Stimulated activated CD4-positive, alpha-beta T cell treated with anti-CD3 and anti-CD28 coated beads, Interleukin-2, amount 100 ng/mL, for 4 hours (primary cell): ENCODE measurements at places on chromosomes 1 and 21.

DNA sequence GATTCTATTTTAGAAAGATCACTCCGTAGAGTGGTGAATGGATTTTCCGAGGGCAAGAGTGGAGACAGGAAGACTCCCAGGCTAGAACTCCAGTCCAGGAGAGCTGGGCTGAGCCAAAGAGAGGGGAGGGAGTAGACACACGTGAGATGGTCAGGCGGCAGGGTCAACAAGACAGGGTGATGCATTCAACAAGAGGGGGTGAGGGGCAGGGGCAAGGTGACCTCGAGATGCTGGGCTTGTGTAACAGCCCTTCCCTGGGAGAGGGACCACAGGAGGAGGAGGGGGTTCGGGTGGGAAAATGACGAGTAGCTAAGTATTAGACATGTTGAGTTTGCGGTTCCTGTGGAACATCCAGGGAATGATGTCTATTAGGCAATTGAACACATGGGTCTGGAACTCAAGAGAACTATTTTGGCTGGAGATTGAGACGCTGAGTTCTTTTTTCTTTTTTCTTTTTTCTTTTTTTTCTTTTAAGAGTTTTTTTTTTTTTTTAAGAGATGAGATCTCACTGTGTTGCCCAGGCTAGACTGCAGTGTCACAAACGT, 13.3 kb downstream of the RSPO1 start:
- no peak for DNase-seq

DNA sequence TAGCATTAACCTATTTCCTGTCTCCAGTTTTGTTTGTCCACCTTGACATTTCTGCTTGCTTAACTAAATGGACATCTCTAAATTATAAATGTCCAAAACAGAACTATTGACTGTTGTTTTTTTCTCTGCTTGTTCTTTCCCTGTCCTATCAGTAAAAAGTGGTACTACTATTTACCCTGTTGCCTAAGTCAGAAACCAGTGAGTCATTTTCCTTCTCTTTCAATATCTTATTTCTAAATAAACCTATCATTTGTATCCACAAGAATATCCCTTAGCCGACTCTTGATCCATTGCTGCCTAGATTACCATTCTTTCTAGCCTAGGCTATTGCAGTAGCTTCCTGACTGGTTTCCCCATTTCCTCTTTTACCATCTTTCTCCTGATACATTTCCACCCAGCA, 22.5 kb downstream of the MIER1 start:
- no peak for DNase-seq

- no peak for DNase-seq
Measured at GRCh38 chr1:53619367-53620060, 119.5 kb downstream of the GLIS1 start.

- DNase-seq, result no peak
Measured at GRCh38 chr1:53430779-53431178, 28.4 kb upstream of the DMRTB1 start.

- DNase-seq, result no peak
Measured at GRCh38 chr1:179177182-179177581, 52.3 kb downstream of the ABL2 start.

DNA sequence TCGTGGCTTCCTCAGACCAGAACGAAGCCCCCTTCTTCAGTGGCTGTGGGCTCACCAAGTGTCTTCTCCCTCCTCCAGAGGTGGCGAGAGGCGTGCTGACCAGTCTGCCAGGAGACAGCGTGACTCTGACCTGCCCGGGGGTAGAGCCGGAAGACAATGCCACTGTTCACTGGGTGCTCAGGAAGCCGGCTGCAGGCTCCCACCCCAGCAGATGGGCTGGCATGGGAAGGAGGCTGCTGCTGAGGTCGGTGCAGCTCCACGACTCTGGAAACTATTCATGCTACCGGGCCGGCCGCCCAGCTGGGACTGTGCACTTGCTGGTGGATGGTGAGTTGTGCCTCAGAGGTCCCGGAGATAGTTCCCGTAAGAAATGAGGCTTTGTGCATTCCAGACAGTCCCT, 24.0 kb downstream of the IL6R start:
- DNase-seq, result no peak

DNA sequence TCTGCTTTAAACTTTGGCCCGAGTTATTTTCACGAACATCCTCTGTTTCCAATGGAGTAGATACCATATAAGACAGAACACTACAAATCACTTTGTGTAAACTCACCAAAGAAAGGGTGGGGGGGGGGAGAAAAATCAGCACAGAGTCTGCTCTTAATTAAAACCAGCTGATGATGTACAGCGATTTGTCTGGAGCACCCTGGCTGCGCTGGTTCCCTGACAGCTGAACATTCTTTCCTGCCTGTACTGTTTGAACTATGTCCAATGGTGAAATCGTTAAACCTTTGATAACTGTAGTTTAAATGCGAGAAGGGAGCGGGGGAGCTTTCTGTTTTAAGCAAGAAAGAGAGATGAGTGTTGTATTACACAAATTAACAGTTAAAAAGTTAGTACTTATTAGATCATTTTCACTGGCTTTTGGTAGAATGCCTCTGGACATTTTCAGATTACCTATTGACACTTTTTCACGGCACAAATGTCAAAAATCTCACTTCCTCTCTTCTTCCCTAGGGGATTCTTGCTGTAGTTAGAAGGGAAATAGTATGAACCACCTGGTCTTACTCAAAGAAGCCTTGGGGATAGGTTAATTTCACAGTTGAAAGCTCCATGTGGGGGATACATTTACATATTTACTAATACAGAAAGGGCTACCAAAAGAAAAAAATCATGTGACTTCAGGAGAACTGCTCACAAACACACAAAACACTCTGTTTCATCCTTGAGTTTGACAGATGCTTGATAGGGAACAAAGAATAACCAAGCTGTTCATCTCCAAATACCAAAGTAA, 140.2 kb upstream of the RUNX1 start:
- DNase-seq, result no peak

DNA sequence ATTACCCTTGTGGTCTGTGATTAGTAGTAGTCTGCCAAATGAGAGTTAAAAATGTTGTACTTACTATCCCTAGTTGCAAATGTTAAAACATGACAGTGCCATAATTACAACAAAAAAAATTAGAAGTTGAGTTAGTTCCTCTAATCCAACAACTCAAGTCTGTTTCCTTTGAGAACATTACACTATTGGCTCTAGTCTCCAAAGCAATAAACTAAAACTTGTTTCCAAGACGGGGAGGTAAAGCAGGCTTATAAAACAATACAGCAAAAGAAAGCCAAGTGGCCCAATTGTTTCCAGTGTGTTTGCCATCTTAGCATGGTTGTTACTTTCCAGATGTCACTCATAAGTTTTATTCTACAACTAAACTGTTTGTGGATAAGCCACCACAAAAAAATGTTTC, 11.6 kb downstream of the KYAT3 start:
- no peak for DNase-seq

GRCh38 chr1:229951856-229952534, 115.0 kb upstream of the GALNT2 start:
- DNase-seq, result no peak

DNA sequence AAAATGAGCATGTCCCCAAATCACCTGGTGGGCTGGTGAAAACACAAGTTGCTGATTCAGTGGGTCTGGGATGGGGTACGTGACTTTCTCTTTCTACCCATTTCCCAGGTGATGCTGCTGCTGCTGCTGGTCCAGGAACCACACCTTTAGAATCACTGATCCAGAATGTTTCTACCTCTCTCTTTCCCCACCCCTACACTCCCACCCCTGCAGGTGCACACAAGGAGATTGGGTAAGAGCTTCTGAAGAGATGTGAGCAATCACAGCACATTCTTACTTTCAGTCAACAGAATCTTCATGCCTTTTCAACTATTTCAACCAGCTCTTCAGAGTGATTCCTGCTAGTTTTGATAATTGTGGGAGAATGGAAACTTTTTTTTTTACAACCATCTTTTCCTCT, 130.9 kb downstream of the LMX1A start:
- DNase-seq, result no peak

- no peak for DNase-seq
Measured at GRCh38 chr1:245441689-245442088, 286.9 kb downstream of the KIF26B start.

- DNase-seq, result no peak
Measured at GRCh38 chr1:6419804-6420453, at the start of gene HES2. TSS of gene HES2 (minus strand) at chr1:6419919. CDS start at chr1:6419820, 99 bp downstream.

DNA sequence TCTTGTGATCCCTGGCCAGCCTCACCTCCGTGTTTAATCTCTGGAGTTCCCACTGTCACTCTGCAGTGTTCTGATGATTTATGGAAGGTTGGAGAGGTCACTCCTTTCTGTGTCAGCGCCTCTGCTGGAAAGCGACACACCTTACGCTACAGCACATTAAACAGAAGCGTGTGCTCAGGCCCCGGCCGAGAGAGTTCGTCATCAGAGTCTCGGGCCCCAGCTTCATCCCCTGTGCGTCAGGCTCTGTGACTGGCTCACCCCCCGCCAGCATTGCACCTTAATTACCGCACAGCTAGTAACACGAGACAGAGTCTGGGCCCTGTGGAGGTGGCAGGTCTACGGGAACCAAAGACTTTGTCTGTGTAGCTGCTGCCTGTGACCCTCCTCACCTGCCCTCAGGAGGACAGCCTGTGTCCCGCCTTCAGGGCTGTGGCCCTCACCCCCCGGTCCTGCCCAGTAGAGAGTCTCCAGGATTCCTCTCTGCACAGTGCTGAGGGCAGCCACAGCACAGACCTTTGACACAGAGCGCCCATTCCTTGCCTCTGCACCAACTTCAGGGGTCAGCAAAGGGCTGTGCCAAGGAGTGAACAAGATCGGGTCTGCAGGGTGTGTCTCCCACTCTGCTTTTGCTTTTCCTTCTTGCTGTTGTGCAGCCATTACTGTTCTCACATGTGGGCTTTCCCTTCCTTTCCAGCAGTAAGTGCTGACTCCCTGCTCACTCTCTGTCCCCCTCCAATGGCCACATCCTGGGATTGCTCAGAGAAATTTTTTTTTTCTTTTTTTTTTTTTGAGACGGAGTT, 157.6 kb downstream of the PGBD5 start:
- no peak for DNase-seq

- no peak for DNase-seq
Measured at GRCh38 chr21:41133874-41134522, 34.0 kb upstream of the BACE2 start.

GRCh38 chr1:211323156-211324063, 3.2 kb upstream of the TRAF5 start:
- DNase-seq, result peak; percentile 57

DNA sequence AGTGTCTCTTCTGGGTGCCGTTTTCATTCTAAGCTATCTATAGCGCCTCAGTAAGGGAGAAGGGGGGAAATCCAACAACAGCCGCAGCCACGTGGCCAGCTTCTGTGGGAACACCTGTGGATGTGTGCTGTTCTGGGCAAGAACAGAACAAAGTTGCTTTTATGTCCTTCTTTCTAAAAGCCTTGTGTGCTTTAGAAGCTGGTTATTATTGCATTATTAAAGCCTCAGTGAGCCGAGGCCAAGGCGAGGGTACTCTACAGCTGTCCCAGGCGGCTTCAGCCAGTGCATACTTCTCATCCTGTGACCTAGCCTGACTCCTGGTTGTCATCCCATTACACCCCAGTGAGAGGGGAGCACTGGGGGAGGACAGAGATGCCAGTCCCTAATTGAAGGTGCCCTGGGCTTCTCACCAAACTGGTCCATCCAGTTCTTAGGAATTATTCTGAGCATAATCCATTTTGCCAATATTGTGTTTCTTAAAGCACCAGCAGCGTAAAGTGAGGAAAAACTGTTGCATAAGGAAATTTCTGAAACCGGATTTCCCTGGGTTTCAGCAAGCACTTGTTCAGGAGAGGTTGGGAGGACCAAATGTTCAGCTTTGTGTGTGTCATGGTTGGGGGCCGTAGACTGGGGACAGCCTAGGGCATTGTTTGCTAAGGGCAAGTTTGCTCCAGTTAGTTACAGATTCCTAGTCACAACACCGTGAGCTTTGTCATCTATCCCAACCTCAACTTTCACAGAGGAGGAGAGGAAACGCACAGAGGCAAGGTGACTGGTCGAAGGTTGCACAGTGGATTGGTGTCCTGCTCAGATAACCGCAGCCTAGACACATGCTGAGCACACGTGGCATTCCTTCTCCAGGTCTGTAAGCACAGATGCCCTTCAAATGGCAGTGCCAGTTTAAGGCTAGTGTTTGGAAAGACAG, 61.0 kb upstream of the ATP1A1 start:
- DNase-seq, result no peak

GRCh38 chr1:36342426-36343185, 19.2 kb upstream of the EVA1B start:
- DNase-seq, result peak; percentile 51

DNA sequence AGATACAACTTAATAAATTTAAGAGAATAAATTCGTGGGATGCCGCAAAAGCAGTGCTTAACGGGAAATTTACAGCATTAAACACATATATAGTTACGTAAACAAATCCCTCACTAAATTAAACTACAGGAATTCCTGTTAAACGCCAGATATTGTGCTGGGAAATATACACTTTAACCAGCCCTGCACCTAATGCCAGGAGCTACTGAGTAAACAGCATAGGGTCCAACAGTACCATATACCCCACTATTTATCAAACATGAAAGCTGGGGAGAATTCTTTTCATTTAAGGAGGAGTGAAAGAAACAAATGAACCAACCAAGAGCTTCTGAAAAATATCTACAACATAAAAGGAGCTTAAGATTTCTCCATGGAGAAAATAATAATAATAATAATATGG, 11.7 kb downstream of the FRRS1 start:
- DNase-seq, result no peak

- no peak for DNase-seq
Measured at GRCh38 chr1:14894811-14895560, 258.6 kb upstream of the TMEM51 start.

GRCh38 chr21:41962425-41962966, 8.7 kb upstream of the C2CD2 start:
- DNase-seq, result no peak

GRCh38 chr1:172647110-172647564, 11.8 kb upstream of the FASLG start:
- no peak for DNase-seq

DNA sequence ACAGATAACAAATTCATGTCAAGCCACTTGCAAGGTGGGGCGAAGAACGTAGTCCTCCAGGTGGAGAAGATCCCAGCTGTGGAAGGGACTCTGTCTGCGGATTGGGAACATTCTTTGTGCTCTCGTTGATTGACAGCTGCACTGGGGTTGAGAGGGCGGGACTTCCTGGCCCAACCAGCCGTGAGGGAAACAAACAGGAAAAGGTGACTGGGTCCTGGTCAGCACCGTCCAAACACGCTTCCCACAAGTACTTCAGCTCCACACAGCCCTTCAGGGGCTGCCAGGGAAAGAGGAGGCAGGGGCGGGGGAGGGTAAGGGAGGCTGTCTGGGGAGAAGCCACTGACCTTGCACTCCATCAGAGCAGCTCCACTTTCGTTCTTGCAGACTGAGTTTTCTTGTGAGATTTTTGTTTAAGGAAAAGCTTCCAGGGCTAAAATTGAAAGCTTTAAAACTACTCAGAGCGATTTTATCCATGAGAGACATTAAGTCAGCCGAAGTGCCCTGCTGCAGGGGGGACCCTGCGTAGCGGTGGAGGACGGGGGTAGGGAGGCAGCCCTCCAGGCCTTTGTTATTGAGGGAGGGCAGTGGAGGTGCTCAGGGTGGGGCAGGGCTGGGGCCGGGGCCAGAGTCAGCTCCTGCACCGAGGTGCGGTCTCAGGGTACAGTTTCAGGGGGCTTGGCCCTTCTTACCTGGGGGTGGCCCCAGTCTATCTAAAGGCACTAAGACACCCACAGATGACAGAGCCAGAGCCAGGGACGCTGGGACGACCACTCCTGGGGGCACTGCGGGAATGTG, 21.6 kb upstream of the STUM start:
- DNase-seq, result no peak

GRCh38 chr1:67735206-67735605, 50.2 kb downstream of the GADD45A start:
- DNase-seq, result no peak
